ENCODE measurements at places on chromosomes 12 and 14. TPM values are rescaled to one million over a fixed set of nuclear protein-coding genes. Genes with fewer than 3 reads are reported as not detected.

DNA sequence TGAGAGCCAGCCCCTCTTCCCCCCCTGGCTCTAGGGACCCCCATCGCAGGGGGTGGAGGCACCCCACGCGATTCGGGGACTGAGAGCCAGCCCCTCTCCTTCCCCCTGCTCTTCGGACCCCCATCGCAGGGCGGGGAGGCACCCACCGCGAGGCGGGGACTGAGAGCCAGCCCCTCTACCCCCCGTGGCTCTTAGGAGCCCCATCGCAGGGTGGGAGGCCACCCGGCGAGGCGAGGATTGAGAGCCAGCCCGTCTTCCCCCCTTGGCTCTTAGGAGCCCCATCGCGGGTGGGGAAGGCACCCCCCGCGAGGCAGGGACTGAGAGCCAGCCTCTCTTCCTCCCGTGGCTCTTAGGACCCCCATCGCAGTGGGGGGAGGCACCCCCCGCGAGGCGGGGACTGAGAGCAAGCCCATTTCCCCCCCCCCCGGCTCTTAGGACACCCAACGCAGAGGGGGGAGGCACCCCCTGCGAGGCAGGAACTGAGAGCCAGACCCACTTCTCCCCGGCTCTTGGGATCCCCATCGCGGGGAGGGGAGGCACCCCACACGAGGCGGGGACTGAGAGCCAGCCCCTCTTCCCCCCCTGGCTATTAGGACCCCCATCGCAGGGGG, 45.6 kb downstream of the DDX11 start:
- no peak for DNase-seq
- H3K27ac ChIP-seq, result no peak overlapping the region
- no peaks in the 10 kb centered on the region for H3K36me3 ChIP-seq

DNA sequence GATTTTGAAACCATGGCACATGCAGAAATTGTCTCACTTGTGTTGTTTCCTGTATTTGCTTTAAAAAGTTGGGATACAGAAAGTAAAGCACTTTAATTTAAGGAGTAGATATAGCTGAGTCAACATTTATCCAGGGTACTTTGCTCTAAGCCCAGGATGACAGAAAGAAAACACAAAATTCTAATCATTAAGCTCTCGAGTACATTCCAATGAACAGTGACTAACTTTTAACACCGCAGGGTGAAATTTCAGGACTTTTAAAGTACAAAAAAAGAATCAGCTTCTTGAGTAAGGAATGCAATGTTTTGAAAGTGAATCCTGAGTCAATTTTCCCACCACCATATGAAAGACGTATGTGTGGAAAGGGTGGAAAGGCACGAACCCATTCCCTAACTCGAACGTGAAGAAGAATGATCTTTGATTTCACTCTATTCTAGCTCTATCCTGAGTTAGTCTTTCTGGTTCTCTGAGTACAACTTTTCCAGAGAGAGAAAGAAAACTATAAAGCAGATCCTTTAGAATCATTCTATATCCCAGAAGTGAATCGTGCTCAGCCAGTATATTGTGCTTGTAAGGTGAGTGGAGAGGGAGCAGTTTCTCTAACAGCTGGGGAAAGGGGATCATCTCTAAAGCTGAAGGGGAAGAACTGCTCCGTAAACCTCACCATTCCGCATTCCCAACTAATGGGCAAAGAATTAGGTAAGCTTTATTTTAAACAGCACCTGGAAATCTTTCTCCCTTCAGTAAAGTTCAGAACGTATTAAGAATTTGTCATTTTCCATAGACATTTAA, 779.0 kb upstream of the FLRT2 start:
- H3K36me3 ChIP-seq, result no peaks in the 10 kb centered on the region
- peak; percentile 27 for DNase-seq
- H3K27ac ChIP-seq, result no peak overlapping the region
- no peaks in the 10 kb centered on the region for H3K4me1 ChIP-seq
- no peaks in the 10 kb centered on the region for H3K27me3 ChIP-seq

The CCDC177 gene
- not detected for polyA plus RNA-seq

DNA sequence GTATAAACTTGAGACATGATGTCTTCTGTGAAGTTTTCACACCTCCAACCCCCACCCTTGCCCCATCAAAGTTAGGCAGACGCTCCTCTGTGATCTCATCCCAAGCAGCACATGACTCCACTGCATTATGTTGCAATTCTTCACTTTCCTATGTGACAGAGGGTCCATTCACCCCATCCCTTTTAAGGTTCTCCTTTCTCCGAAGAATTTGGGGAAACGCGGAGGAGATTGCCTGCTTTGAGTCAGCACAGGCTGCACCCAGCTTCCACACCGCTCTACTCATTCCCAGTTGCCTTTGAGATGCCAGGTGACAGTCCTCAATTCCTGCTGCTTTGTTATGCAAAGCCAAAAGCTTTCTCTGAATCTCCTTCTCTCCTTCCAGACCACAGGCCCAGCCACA, 61.8 kb downstream of the PHLDA1 start:
- H3K4me1 ChIP-seq, result no peaks in the 10 kb centered on the region
- DNase-seq, result no peak
- H3K36me3 ChIP-seq, result no peaks in the 10 kb centered on the region
- H3K4me3 ChIP-seq, result no peak overlapping the region
- H3K27ac ChIP-seq, result no peak overlapping the region
- no peaks in the 10 kb centered on the region for H3K27me3 ChIP-seq

DNA sequence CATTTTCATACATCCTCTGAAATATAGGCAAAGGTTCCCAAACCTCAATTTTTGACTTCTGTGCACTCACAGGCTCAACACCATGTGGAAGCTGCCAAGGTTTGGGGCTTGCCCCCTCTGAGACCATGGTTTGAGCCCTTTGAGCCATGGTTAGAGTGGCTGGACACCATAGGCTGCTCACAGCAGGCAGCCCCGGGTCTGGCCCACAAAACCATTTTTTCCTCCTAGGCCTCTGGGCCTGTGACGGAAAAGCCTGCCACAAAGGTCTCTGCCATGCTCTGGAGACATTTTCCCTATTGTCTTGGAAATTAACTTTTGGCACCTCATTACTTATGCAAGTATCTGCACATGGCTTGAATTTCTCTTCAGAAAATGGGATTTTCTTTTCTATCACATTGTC, 1113.2 kb upstream of the ATXN7L3B start:
- H3K27me3 ChIP-seq, result no peaks in the 10 kb centered on the region
- no peak overlapping the region for H3K4me3 ChIP-seq
- DNase-seq, result no peak
- no peak overlapping the region for H3K27ac ChIP-seq
- no peaks in the 10 kb centered on the region for H3K36me3 ChIP-seq

GRCh38 chr14:65433157-65433556, 20.6 kb downstream of the FUT8 start:
- DNase-seq, result no peak
- H3K4me3 ChIP-seq, result no peak overlapping the region
- H3K27ac ChIP-seq, result no peak overlapping the region
- H3K27me3 ChIP-seq, result no peaks in the 10 kb centered on the region

- DNase-seq, result no peak
- no peaks in the 10 kb centered on the region for H3K36me3 ChIP-seq
- no peaks in the 10 kb centered on the region for H3K4me1 ChIP-seq
- H3K4me3 ChIP-seq, result no peak overlapping the region
Observed at GRCh38 chr12:116876151-116876869, 4.9 kb downstream of the HRK start.

DNA sequence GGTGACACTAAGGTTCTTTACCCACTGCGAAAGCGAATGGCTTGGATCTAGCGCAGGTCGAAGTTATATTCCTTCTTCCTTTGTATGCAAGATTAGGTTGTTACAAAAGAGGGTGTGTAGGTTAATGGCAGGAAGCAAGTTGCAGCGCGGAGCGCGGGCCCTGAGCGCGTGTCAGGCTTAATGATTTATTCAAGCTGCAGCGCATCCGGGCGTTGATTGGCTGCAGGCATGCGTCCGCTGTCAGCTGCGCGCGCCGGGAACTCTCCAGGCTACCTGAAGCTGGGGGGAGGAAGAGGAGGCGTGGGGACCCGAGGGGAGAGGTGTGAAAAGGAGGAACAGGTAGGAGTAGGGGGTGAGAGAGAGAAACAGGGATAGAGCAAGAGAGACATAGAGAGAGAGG, 7.4 kb downstream of the ASCL1 start:
- H3K4me3 ChIP-seq, result no peak overlapping the region
- H3K27ac ChIP-seq, result no peak overlapping the region
- no peaks in the 10 kb centered on the region for H3K4me1 ChIP-seq
- H3K36me3 ChIP-seq, result no peaks in the 10 kb centered on the region
- H3K27me3 ChIP-seq, result no peaks in the 10 kb centered on the region
- no peak for DNase-seq

All from fibroblast of lung (primary cell).